ENCODE measurements at places on chromosomes 11 and 22.

GRCh38 chr22:45238957-45239680 is 1.6 kb downstream of the KIAA0930 start:
- DNase-seq: no peak

DNA sequence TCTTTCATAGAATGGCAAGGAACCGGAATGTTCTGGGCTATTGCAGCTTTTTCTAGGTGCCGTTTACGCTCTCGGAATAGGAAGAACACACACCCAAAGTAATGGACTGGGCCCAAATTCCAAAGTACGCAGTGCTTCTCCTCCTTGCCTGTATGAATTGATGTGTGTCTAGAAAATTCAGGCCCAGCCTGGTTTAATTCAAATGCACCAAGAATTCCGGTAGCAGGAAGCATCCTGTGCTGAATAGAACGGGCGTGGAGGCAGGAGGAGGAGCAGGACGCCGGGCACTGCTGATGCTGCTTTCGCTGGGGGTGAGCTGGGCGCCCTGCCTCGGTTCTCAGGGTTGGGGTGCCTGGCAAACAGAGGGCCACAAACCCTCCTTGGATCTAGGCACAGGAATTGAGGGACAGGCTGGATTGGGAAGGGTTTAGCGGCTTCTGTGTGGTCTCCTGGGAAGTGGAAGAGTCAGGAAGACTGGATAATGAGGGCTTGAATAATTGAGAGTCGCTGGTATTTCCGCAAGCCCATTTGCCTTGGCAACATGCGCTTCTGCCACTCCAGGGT is 2.0 kb downstream of the PARVB start:
- no peak for DNase-seq

DNA sequence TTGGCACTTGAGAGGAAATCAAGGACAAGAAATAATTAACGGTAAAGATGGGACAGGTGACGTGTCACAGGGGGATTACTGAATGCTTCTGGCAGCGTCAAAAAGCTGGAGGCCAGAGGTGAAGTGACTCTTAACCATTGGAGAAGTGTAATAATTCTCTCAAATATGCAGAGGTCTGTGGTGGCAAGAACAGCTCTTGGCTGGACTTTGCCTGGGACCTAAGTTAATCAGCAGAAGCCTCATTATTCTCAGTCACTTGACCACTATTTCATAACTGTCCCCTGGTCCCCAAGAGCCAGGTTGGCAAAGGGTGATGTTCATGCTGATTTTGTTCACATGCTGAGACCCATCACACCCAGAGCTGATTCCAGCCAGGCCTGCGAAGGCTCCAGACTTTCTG is 72.9 kb downstream of the TIMP3 start:
- DNase-seq: no peak

DNA sequence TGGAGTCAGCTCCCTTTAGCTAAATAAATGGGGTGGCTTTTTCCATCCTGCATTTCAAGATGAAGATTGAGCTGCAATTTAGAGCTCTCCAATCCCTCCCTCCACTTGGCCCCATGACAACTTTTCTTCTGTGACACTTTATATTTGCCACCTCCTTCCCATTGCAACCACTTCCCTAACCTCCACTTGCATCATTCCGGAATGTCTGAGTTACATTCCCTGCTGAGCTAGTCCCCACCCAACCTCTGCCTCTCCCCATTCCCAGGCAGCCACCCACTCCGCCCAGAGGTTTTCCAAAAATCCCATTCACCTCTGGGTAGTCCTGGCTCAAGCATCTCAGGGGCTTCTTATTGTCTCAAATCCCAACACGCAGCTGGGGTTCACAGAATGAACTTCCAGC is 24.7 kb downstream of the PC start:
- no peak for DNase-seq

DNA sequence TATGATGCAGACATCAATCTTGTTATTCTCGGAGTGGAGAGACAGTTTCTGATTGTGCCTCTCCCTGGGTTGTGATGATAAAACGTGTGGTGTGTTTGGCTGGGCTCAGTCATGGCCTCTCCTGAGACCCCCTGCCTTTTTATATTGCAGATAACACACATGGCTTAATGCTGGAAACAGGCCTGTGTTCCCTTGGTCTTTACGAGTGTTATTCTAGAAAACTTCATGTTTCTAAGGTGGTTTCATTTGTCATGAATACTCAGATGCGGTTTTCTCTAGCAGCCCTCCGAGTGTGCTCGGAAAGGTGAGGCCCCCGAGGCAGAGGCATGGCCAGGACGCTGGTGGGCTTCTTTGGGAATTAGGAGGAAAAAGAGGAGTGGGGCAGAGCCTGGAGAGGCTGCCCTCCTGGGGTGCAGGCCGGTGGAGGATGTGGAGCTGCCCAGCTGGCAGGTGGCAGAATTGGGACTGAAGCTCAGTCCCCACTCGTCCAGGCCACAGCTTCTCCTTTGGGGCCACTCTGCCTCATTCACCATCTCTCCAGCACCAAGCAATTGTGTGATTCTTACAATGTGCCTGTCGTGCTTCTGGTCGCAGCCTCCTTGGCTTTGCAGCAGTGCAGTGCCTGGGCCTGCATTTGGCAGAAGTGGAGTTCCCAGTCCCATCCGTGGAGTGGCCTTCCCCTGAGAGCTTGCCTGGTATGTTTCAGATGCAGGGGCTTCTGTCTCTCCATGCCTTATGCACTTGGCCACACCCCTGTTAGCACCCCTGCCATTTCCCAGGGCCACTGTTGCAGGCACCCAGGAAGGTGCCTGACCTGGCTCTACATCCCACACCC is 309.6 kb downstream of the TBC1D22A start:
- no peak for DNase-seq

GRCh38 chr22:50678651-50679521 is 6.3 kb downstream of the SHANK3 start:
- DNase-seq: no peak

DNA sequence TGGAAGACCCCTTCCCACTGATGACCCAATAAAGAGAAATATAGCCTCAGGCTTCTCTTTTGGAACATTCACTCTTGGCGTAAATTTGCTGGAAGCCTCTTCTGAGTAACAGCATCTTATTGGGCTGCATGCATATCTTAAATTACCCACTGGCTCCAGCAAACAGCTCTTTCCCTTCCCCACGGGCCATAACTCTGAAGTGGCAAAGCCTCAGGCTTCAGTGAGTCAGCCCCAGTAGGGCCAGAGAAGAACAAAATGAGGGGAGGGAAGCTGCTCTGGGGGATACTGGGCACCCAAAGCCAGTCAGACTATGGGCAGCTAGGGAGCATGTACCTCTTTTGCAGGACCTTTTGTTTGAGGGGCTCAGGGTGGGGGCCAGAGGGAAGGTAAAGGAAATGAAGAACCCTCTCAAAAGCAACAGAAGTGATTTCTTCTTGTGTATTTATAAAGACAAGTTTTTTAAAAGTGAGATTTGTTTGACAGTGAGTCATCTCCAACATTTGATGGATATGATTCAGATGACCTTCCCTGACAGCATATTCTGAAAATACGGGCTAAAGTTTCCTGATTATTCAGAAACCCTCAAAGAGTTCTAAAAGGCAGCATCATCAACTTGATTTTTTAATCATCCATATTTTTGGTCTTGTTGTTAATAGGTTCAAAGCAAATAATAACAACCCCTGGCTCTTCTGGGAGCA is 203.4 kb downstream of the KIF18A start:
- no peak for DNase-seq

DNA sequence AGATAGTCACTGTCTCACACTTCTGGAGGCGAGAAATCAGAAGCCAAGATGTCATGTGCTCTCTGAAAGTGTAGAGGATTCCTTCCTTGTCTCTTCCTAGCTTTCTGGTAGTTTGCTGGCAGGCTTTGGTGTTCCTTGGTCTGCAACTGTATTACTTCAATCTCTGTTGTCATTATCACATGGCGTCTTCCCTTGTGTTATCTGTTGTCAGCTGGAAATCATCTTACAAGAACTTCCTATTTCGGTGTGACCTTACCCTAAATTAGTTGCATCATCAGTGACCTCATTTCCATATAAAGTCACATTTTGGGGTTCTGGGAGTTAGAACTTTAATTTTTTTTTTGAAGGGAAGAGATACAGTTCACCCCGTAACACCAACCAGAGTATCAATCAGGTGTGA is 3.3 kb upstream of the LIN7C start:
- no peak for DNase-seq

DNA sequence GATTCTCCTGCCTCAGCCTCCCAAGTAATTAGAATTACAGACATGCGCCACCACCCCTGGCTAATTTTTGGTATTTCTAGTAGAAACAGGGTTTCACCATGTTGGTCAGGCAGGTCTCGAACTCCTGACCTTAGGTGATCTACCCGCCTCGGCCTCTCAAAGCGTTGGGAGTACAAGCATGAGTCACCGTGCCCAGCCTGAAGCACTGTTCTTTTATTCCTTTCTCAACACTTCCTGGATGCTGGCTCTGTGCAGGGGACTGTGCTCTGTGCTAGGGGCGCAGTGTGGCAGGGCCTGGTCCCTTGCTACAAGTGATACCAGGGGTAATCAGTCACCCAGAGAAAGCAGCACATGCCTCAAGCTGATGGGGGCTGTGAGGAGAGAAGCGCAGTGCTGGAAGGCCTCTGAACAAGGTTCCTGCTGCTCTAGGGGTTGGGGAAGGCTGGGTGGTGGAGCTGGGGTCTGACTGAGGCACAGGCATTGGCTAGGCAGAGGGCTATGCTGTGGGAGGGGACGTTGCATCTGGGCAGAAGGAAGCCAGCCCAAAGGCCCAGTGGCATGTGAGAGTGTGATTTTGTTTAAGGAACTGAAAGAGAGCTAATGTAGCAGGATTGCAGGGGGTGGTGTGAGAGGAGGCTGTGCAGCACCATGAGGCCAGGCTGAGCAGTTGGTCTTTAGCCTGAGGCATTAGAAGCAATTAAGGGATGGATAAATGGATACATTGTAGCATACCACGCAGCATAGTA is 42.5 kb downstream of the CABIN1 start:
- DNase-seq: no peak

- no peak for DNase-seq
These were observed 18.1 kb downstream of the OR5AS1 start for GRCh38 chr11:56045538-56045937.

GRCh38 chr11:17805873-17806272 is 71.3 kb downstream of the KCNC1 start:
- no peak for DNase-seq

- DNase-seq: no peak
These were observed 22.7 kb upstream of the CD44 start for GRCh38 chr11:35116245-35116644.

Data from caudate nucleus (tissue), 63 donors.